Retina (tissue), 1 donor: ENCODE measurements at places on chromosomes 2 and 18.

DNA sequence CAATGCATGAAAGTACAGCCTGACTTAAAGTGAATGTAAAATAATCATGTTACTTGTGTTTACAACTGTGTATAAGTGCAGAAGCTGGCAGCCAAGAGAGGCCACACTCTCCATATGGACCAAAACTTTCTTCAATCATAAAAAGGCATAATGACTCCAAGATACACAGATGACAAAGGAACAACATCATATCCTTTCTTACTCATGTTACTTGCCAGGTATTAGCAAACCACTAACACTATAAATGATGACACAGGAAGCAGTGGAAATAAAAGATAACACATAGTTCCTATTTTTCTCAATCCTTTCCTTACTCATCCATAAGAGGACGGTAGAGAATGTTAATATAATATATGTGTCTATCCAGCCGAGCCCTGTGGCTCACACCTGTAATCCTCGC, 400.0 kb upstream of the CDH2 start:
- no peak for DNase-seq

GRCh38 chr2:106175086-106175850, 18.8 kb downstream of the UXS1 start:
- no peak for DNase-seq

DNA sequence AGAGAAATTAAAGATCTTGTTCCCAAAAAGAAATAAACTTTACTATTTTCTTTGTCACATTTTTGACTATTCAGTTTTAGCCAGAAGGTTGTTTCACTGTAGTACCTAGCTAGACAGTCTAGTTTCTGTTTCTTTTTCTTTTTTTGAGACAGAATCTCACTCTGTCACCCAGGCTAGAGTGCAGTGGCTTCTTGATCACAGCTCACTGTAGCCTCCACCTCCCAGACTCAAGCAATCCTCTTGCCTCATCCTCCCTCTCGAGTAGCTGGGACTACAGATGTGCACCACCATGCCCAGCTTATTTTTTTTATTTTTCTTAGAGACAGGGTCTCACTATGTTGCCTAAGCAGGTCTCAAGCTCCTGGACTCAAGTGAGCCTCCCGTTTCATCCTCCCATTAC, 2.2 kb downstream of the RBM45 start:
- DNase-seq, result no peak

DNA sequence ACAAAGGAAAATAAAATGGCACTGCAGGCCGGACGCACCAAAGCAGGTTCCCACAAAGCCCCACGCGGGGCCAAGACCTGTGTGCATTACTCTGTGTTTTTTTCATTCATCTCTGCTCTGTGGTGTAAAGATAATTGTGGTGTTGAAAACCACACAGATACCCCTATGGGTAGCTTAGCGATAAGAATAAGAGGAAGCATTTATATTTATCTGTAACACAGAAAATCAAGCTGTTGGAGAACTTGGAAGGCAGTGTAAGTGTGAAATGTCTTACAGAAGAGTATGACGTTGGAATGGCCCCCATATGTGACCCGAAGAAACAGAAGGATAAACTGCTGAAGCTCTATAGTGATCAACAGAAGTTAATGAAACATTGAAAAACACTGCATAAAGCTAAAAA, 20.3 kb upstream of the MARCO start:
- no peak for DNase-seq

GRCh38 chr18:13003466-13003896, 12.3 kb downstream of the CEP192 start:
- peak; percentile 33 for DNase-seq

- no peak for DNase-seq
Observed at GRCh38 chr18:78721981-78722380, 257.6 kb upstream of the SALL3 start.

DNA sequence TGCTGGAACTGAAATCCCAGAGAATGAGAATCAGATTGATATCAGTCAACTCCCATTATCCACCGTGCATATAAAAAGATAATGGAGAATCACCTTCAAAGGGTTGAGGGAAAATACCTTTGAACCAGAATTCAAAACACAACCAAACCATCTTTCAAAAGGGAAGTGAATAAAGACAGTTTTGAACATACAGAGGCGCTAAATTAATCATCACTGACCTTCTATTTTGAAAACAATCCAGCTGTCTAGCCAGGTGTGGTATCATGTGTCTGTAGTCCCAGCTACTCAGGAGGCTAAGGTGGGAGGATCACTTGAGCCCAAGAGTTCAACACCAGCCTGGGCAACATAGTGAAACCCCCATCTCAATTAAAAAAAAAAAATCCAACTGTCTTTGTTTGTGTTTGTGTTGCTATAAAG, 63.6 kb downstream of the TRABD2A start:
- DNase-seq, result no peak

DNA sequence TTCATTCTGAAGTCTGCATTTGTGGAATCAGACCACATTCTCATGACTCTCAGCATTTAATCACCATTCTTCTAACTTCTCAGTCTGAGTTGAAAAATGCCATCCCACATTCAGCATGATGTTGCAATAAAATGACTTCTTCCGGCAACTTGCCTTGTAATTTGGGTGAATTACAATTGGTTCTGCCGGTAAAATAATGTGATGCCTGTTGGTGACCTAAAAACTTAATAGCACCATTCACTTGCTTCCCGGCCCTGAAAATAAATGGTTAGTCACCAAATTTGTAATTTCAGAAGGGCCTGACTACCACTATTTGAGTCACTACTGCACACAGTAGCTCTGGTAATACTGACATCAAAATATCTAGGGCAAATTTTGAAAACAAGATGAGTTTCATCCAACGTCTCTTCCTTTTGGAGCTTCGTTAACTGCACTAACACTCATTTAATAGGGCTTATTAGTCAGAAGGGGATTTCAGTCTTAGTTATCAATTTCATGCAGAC, 637.1 kb upstream of the CHAC2 start:
- DNase-seq, result no peak

GRCh38 chr2:52880872-52881271, 886.7 kb upstream of the CHAC2 start:
- no peak for DNase-seq

DNA sequence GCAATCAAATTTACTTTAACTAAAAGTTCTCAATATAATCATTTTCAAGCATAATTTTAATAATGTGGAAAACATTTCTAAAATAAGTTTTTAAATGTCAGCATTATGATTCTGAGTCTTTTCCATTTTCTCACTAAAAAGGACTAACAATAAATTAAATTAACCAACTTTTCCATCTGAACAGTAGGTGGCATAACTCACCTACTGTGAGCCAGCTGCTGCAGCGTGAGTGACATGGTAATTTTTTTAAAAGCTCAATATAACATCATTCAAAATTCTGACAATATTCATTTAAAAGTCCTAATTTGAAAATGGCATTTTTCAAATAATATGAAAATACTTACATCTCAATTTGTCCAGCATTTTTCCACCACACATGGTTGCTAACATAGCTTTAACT, 66.5 kb downstream of the DTNB start:
- DNase-seq, result no peak

GRCh38 chr2:160719116-160719515, 225.5 kb upstream of the RBMS1 start:
- DNase-seq, result no peak

DNA sequence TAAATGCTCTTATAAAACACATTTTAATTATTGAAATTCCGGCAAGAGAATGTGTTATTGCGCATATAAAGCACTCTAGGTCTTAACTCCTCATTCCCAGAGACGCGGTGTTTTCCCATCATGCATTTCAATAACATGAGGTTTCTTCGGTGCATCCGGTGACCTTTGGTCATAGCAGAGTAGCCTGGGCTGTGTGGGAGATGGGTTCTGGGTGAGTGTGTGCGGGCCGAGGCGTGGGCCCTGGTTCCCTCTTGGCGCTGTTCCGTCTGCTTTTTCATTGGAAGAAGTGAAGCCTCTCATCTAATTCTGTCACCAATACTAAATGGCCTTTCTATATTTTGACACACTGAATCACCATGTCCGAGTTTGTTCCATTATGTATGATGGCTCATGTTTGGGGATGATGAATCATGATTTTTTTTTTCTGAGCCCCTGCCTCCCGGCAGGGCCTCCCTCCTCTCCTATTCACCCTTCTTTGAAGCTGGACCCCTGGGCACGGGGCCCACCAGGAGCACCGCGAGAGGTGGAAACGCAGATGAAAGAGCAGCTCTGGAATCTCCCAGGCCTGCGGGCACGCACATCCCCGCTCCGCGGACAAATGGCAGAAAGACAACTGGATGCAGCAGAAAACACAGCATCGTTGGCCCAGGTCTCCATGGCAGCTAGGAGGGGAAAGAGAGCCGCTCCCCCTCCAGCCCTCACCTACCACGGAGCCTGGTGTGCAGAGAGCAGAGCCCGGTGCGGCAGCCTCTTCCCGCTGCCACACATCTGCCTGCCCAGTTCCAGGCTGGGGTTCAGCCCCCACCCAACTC, 85.8 kb upstream of the HPCAL1 start:
- DNase-seq, result no peak

DNA sequence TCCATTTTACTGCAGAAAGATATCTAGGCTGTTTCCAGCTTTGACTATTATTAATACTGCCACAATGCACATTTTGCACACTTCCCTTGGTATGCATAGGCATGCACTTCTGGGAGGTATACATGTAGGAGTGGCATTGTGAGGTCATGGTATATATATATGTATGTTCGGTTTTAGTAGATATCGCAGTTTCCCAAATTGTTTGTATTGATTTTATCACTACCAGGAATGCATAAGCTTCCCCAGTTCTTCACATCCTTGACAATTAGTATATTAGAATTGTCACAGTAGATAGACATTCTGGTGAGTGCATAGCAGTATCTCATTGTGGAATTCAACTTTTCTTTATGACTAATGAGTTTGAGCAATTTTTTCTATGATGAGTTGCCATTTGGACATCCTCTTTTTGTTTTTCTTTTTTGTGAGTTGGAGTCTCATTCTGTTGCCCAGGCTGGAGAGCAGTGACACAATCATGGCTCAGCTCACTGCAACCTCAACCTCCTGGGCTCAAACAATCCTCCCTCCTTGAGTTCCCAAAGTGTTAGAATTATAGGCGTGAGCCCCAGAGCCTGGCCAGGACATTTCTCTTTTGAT, 4.2 kb upstream of the GRB14 start:
- DNase-seq, result no peak

- no peak for DNase-seq
Observed at GRCh38 chr18:13302040-13302439, 83.5 kb downstream of the LDLRAD4 start.

DNA sequence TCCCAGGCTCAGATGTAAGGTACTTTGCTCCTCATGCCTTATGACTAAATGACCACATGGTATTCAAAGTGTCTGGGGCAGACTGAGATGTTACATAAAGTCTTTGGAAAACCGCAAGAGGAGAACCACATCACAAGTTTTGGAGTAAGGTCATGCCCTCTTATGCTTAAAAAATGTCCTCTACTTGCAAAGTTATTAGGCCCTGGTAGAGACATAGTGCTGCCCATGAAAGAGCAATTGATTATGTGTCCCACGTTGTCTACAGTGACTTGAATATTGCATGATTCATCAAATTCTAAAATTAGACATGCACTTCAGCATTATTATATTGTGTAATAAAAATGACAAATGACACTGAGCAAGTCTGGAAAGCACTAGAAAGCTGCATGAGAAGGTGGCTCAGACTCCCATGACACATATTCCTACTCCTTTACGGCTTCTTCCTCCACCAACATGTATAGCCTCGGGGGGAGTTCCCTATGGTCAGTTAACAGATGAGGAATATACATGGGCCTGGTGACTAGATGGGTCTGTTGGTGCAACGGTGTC, 602.6 kb upstream of the VRK2 start:
- no peak for DNase-seq

DNA sequence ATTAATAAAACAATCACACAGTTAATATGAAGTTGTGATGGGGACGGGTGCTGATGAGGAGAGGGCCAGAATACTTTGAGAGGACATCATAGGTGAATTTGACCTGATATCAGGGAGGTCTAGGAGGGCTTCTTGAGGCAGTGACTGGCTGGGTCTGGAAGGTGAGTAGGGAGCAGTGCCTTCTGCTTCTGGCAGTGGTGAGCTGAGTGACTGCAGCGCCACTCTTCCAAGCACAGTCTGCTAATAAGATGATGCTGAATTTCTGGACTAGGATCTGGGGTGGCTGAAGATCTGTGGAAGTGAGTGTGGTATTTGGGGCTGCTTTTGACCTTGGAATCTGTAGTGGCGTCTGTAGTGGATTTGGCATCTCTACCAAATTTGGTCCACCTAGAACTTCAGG, 5.5 kb downstream of the DGKD start:
- DNase-seq, result no peak
